ENCODE measurements at places on chromosomes 2 and 18. TPM values are rescaled to one million over a fixed set of nuclear protein-coding genes. Genes with fewer than 3 reads are reported as not detected.

DNA sequence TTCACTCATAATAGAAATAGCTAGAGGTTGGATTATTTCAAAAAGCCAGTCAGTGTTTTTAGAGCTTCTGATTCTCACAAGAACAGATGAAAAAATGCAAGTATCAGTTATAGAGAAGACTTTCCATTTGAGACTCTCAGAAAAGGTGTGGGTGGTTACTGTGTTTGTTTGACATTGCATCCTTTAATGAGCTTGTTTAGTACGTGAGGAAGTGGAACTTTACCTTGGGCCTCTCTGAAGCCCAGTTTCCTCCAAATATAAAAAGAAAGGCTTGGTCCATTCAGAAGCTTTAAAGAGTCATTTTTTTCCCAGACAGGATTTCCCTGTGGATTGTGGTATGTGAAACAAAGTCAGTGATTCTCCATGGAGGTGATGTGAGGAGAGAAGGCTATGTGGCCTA is 89.9 kb upstream of the RANBP2 start:
- DNase-seq = no peak

DNA sequence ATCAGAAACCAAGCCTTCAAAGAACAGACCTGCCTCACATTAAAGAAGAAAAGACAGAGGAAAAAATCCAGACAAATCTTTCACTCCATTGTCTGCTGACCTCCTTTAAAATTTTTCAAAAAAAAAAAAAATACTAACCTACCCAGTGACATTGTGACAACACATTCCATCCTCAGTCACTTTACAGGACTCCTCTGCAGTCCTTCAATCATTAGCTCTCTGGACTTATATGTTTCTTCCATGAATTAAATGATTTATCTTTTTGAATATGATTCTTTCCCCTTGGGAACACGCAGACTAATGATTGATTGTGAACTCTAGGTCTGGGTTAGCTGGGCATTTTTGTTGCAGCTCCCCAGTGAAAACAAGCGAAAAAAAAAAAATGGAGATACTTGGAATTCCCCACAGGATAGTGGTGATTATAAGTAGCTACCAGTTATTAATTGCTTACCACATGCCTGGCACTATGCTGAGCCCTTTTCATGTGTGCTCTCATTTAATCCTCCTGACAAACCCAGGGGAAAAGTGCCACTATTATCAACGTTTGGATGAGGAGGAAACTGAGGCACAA is 261.3 kb upstream of the NCKAP5 start:
- no peak for DNase-seq

DNA sequence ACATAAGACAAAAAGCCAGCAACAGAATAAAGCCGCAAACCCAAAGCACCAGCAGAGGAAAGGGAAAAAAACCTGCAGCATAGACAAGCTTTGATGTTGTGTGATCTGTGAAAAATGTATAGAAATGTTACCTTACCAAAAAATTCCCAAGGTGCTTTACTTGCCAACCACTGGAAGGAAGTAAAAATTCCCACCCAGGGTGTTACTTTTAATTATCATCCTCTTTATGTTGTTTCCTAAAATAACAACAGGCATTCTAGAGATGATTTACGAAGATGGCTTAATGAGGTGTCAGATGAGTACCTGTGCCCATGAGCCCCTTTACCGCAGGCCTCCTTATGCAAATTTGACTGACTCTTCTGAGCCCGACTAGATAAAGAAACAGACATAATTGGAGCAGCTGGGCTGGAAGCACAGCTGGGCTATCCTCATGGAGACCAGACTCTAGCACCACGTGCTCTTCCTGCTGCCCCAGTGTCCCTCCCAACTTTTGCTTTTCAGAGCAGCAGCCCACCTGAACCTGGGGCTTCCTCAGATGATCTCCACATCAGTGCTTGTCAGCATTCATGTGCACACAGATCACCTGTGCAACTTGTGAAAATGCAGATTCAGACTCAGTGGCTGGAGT is 41.5 kb downstream of the SRSF7 start:
- no peak for DNase-seq

DNA sequence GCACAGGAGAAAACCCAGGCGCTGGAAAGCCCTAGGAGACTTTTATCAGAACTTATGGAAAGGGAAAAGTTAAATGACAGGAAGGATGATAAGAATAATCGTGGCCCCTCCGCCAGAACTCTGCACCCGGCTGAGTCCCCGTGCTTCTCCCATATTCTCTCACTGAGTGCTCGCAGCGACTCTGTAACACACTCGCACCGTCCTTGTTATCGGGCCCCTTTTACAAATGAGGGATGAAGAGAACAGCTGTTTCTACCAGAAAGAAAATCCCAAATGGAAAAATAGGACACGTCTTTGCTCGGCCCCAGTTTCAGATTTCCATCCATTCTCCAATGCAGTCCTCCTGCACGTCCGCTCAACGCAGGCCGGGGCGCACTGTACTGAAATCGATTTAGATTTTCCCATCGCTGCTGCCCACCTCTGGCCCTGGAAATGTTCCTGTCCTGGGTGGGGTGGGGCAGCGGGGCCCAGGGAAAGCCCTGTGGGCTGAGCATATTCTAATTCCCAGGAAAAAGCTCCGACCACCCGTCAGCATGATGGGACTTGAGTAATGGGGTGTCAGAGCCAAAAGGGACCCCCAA is 66.4 kb downstream of the KCNF1 start:
- DNase-seq = no peak

- DNase-seq = no peak
Observed at GRCh38 chr18:8261651-8262091, 347.6 kb upstream of the RAB12 start.

The GDF7 gene
- under 0.01 TPM for total RNA-seq

DNA sequence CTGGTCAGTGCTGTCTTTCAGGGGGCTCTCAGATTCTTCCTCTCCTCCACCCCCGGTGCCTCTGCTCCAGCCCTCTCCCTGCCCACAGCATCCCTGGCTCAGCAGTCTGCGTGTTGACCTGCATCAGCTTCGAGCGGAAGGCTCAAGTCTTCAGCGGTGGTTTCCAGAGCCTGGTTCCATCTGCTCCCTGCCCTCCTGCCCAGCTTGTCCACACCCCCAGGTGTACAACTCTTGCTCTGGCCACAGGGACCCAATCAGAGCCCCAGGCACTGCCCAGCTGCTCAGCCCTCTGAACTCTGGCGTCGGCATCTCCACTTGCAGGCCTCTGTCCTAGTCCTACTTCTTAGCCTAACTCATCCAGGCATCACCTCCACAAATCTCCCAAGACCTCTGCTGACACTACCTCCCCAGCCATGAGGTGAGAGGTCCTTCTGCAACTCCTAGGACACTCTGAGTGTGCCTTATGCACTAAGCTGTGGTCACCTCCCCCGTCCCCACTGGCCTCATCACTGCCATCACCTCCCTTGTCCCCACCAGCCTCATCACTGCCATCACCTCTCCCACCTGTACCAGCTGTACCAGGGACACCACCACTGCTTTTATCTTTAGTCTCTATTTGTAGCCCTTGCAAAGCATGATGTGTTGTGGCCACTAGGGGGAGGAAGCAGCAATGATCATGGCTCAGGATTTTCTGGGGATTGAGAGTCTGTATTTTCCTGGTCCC is 60.9 kb downstream of the EDAR start:
- DNase-seq = peak; percentile 46

DNA sequence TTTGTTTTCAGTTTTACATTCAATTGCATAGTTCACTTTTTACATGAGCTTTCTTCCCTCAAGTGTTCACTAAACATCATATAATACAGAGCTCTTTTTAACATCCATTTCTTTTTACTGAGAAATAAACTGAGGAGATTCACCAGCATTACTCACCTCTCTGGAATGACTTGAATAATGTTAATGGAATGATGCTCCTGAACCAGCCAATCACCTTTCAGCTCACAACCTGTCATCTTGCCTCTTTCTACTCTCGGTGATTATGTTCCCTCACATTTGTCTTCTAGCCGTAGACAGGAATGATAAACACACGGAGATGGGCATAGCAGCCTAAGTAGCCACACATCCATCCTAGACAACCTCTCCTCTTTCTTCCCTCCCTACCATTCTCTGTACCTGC is 301.7 kb downstream of the PAX3 start:
- peak; percentile 23 for DNase-seq

DNA sequence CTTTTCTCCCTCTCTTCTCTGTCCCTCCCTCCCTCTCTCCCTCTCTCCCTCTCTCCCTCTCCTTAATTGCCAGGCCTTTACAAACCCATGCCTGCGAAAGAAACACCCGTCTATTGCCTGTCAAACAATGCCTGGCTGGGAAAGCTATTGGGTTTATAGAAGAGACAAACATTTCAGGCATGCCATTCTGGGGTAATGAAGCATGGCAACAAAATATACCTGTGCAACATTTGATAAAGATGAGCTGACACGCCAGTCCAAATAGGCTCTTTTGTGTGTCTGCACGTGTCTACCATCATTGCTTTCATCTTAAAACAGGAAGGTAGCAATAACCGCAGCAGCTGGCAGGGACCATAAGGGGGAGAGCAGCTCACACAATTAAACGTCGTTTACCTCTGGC is 282.1 kb downstream of the ZNF516 start:
- no peak for DNase-seq

The TANC1 gene
- 14.9 TPM for total RNA-seq

The FAM124B gene
- not detected for total RNA-seq

The AFF3 gene
- total RNA-seq = 1.1 TPM

GRCh38 chr2:240205348-240205747 is 64.9 kb upstream of the OTOS start:
- DNase-seq = no peak

DNA sequence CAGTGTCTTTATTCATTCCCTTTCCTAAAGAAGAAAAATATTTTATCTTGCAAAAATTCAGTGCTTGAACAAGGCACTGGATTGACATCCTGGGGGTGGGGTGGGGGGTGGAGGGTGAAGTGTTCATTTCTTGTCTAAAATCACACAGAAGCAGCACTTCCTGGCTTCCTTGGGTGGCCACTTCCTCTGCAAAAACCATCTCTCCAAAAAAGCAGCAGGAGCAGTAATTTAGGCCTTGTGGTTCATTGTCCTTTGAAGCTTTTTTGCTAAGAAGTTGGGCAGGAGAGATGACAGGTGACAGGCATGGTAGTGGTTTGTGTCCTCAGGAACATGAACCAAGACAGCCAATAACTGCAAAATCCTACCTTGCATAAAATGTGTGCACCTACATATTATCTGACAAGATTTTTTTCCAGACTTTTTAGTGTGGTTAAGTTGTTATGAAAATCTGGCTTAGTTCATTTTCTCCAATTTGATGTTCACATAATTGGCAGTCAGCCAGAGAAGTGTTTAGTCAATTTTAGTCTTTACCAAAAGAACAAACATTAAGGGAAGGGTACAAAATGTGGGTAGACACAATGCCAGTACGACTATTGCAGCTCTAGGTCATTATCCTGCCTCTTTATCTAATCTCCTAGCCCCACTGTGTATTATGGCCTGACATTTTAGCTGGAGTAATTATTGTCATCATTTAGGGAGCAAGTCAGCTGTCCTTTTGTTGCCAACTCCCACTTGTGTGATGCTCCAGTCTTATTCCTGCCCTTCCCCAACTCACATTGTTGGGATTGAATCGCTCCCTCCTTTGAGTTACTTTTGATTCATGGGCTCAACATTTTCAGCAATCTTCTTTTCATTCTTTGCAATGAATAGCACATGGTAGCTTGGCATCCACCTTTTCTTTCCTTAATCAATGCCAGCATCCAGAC is 177.2 kb downstream of the MYO3B start:
- DNase-seq = no peak

GRCh38 chr18:9758624-9759075 is 50.5 kb downstream of the RAB31 start:
- DNase-seq = no peak

The SLC9A4 gene
- not detected for total RNA-seq

DNA sequence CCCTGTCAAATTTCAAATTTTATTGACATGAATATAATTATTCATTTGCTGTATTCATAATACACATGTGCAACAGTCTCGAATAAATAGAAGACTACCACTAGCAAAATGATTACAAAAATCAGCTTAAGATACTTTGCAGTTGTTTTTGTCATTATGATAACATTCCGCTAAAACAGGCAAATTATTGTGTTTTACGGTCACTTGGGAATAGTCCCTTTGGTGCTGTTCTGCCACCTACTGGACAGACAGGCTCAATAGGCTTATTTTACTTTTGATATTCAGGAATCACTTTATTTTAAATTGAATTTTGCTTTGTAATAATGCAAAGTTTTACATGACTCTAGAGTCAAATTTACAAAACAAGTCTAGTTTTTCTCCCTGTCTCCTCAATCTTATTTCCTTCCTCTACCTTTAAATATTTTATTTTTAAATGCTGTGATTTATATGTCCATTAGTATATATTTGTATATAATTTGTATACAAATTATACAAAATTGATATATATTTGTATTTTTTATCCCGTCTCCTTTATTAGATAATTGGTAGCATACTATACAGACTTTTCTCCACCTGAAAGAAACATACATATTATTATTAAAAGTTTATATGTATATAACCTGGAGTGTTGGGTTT is 456.3 kb downstream of the DLGAP1 start:
- peak; percentile 30 for DNase-seq

- no peak for DNase-seq
Observed at GRCh38 chr2:214960677-214961076, 151.2 kb upstream of the BARD1 start.

The LINC00305 gene
- not detected for total RNA-seq

The TMEM182 gene
- 6.9 TPM for total RNA-seq

The CDCA7 gene
- total RNA-seq = 25.1 TPM

- no peak for DNase-seq
Observed at GRCh38 chr18:69819460-69819859, 128.2 kb downstream of the CD226 start.

The EVA1A gene
- total RNA-seq = not detected

DNA sequence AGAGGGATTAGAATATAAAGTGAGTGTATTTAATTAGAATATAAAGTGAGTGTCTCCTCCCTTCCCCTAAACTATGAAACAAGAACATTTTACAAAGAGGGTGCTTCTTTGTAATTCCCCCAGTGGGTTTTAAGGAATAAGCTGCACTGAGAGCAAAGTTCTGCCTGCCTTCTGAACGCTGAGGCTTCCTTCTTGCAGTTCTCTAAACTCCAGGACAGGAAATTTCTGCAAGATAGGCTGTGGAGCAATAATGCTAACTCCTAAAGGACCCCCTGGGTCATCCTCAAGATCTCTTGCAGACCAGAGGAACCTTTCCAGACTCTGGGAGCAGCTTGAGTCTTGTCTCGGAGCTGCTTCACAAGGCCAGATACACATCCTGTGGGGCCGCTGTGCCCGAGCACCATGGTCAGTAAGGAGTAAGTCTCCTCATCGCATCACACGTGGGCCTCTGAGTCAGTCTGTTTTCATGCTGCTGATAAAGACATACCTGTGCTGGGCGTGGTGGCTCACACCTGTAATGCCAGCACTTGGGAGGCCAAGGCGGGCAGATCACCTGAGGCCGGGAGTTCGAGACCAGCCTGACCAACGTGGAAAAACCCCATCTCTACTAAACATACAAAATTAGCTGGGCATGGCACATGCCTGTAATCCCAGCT is 87.5 kb upstream of the KCNE4 start:
- DNase-seq = no peak

All from NCI-H460 (cell line).